ENCODE measurements at places on chromosomes 1 and 21. TPM values are rescaled to one million over a fixed set of nuclear protein-coding genes. Genes with fewer than 3 reads are reported as not detected.

Gene PTGS2
- total RNA-seq, result 0.60 TPM

Gene GREM2
- total RNA-seq, result not detected

Gene GOLT1A
- total RNA-seq, result 2.0 TPM

Gene KRTAP15-1
- total RNA-seq, result not detected

Gene OR2T2
- total RNA-seq, result not detected

Gene TENT5C
- under 0.01 TPM for total RNA-seq

Gene CD5L
- not detected for total RNA-seq

Gene SPRR1A
- not detected for total RNA-seq

Gene C1orf167
- total RNA-seq, result not detected

Gene UBE2U
- total RNA-seq, result not detected

Gene TCHH
- 0.38 TPM for total RNA-seq

Gene GJB3
- 11.8 TPM for total RNA-seq

Gene SYDE2
- 2.0 TPM for total RNA-seq

Gene OLFML3
- 0.90 TPM for total RNA-seq

Gene OR2M4
- total RNA-seq, result 0.08 TPM

Gene LCE1F
- not detected for total RNA-seq

Data from A375 (cell line).